ENCODE measurements at places on chromosomes 6 and 20.

- DNase-seq: no peak
Measured at GRCh38 chr20:36544134-36545018, 3.1 kb downstream of the MYL9 start.

- DNase-seq: peak; percentile 94
Measured at GRCh38 chr6:85405175-85405852, 44.6 kb upstream of the NT5E start.

- DNase-seq: no peak
Measured at GRCh38 chr6:31689249-31690110, 8.6 kb upstream of the LY6G5C start.

DNA sequence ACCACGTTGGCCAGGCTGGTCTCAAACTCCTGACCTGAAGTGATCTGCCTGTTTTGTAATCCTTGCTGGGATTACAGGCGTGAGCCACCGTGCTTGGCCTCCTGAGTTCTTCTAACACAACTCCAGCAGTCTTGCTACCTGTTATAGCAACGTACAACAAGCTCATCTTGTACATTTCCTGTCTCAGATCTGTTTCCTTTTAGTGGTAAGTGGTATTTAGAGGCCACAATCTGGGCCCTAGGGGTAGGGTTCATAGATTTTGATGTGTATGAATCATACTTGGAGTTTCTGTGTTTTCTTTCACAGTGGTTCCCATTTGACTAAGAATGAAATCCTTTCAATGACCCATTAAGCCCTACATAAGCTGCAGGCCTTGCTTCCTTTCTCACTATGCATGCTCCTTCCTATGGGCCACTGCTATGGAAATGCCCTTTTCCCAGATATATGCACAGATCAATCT, 27.1 kb upstream of the SYNCRIP start:
- DNase-seq: no peak

DNA sequence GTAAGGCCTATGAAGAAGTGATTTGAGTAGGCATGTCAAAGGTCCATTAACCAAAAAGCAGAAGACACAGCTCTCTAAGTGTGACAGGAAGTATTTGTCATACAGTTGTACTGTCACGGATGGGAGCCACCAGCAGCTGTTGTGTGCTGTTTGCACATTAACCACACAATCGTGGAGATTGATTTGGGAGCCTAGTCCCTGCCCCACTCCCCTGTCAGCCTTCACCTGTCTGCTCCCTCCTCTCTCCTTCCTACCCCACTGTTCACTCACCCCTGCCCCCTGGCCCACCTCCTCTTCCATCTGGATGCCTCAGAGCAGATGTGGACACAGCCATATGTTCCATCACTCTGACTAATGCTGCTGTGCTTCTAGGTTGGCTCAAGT, 124.7 kb upstream of the SPACA1 start:
- no peak for DNase-seq

DNA sequence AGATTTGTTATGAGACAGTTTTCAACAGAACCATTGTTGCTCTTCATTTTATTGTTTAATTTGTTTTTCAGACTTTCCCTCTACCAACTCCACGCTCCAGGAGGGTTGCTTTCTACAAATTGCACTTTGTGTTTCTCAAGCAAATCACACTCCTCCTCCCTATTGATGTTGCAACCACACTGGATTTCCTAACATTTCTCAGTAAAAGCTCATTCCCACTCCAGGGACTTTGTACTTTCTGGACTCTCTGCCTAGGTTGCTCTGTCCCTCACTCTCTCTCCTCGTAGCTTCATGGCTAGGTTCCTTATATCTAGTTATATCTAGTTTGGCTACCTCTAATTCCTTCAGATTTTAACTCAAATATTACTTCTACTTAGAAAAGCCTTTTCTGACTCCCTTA, 20.3 kb downstream of the PGK2 start:
- DNase-seq: no peak

- no peak for DNase-seq
Measured at GRCh38 chr6:30897882-30898281, 10.1 kb upstream of the GTF2H4 start.

DNA sequence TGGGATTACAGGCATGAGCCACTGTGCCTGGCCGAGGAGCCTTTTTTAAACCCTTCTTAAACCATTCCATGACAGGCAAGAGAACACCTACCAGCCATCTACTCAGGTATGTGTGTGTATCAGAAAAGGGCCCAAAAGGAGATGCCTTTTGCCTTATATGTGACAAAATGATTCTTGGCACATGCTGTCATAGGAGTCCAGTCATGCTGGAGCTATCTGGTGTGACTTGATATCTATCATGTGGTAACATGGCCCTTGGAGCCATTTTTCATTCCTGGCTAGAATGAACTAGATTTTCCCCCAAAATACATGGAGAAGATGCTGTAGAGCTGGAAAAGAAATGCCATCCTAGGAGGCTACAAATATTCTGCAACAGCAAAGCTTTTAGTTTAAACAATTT, 129.1 kb downstream of the DST start:
- DNase-seq: no peak

DNA sequence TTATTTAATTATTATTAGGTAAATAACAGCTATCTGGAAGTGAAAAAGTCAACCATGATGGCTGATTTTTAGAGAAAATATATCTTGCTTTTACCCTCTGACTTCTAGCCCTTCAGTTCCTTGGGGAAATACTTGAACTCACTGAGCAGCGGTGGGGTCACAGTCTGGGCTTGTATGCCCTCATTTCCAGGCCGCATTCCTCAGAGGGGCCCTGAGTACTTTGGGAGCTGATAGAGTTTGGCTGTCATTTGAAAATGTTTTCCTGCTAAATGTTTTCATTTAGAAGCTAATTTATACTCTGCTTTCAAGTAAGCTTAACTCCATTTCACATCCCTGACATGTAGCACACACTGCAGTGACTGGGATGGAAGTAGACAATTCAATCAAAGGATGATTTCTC, 1028.5 kb downstream of the KIF16B start:
- DNase-seq: no peak

DNA sequence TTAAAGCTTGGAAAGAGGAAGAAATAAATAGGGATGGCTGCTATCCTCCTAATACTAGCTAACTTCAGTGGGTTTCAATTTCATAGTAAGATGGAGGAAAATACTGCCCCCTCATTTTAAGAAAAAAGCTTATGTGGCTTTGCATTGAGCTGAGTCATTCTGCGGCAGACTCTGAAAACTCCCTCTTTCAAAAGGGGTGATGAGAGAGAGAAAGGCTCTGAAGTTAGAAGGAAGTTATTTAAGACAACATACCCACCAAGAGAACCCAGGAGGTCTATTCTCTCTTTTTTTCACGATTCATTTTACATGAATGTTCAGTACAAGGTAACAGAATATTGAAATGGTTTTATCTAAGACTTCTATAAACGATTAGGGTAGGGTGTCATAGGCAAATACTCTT, 4.5 kb downstream of the PRDM13 start:
- DNase-seq: no peak

GRCh38 chr6:138562691-138563090, 63.4 kb upstream of the NHSL1 start:
- DNase-seq: no peak

DNA sequence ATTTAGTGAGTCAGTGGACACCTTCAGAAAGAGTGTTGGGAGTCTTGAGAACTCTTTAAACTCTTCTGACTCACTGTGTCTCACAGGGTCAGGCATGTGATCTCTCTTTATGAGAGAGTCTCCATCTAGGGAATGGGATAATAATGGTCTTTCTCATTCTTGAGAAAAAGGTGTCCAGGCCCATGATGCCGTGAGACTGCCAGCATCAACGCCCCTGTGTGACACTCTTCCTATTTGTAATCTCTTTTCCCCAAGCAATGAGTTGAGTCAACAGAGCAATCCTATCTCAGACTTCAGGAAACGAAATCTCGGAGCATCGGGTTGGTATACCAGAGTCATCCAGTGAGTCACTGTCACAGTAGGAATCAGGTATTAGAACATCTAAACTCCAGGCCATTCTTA, 82.3 kb upstream of the BMP2 start:
- peak; percentile 54 for DNase-seq

GRCh38 chr6:78528926-78529325, 338.4 kb upstream of the IRAK1BP1 start:
- DNase-seq: no peak

- DNase-seq: no peak
Measured at GRCh38 chr6:131381052-131381708, 191.8 kb upstream of the ARG1 start.

GRCh38 chr20:43384101-43384940, 73.4 kb upstream of the SRSF6 start:
- no peak for DNase-seq

GRCh38 chr20:3470627-3471396, at the start of gene ATRN:
TSS of gene ATRN (plus strand) at chr20:3471018. CDS start at chr20:3471108, 90 bp downstream.
- DNase-seq: peak; percentile 86

GRCh38 chr6:122886481-122886880, 97.4 kb downstream of the SMPDL3A start:
- no peak for DNase-seq

DNA sequence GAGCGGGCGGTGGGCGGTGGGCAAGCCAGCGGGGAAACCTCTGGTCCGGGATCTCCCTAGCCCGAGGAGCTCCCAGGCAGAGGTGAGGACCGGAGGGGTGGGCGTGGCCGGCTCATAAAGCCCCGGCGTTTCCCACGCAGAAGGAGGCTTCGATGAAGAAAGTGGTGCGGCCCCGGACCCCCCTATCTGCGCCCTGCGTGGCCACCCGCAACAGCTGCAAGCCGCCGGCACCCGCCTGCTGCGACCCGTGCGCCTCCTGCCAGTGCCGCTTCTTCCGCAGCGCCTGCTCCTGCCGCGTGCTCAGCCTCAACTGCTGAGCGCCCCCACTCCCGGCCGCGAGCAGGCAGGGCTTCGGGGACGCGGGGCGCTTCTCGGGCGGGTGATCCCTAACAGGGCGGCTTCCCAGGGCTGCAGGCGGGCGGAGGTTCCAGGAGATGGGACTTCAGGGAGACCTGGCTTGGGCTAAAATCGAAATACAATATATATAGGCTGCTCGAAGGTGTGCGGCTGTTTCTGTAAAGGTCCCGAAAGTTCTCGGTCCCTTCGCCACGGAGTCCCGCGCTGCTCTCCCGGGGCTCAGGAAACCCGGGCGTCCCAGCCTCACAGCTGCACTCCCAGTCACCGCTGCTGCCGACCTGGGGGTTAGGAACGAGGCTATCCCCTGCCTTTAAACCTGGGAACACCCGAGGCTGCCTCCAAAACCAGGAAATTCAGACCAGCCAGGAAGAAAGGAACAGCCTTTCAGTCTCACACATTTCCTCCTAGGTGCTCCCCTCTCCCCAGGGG, 27.8 kb downstream of the ASIP start:
- DNase-seq: no peak

DNA sequence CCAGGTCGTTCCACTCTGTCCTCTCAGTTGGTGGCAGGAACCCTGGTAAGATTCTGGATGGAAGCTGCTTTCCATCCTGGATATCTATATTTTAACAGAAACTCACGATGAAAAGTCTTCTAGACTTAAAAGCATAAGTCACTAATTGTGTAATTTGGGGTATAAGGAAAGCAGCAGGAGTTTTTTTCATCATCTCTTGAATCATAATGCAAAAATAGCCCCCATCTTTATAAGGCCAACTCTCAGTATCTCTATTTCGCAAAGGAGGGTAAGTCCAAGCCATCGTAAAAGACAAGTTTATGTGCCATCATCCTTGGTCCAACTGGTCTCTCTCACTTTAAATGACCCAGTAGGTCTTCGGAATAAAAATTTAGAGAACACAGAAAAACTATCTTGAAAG, 95.1 kb downstream of the FAM50B start:
- DNase-seq: no peak

GRCh38 chr6:143878272-143878760, 14.0 kb downstream of the ZC2HC1B start:
- DNase-seq: no peak

- no peak for DNase-seq
Measured at GRCh38 chr20:3730803-3731672, 1.4 kb upstream of the HSPA12B start.

DNA sequence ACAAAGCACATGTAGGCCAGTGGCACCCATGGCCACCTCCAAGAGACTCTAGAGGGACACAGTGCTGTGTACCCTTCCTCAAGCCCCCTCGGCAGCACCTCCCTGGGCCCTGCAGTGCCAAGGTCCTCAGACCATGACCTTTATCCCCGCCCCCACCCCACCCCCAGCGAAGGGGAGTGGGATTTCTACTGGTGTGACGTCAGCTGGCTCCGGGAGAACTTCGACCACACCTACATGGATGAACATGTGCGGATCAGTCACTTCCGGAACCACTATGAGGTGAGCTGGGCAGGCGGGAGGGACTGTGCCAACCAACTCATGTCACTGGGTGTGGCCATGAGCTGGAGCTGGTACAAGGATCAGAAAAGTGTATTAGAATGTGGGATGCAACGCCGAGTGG, 38.0 kb downstream of the TTLL9 start:
- DNase-seq: no peak

DNA sequence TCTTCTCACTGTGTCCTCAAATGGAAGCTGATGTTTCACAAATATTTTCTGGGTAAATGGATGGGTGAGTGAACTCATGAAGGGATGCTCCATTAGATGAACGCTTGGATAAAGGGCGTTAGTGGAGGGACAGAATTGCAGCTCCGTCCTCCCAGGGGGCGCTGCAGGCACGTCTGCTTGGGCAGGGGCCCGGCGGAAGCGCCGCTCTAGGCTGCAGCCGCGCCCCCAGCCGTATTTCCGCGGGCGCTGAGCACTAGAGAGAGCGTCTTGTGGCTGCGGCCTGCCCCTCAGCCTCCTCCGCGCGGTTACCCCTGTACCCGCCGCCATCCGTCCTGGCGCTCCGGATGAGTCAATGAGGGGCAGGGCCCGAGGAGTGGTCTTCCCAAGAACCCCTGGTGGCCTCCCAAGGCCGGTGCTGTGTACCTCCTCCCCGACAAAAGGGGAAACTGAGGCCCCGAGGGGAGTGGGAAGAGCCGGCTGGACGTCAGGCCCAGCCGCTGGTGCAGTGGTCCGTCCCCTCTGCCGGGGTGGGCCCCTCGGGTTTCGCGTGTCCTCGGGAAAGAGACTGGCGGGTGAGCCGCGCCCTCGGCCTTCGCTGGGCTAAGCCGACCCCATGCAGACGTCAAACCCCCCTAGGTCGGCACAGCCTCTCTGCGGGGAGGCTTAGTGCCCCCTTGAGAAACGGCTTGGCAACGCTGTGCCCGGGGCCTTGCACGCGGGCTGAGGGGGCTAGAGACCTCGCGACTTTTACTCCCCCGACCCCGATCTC, 11.5 kb upstream of the SNHG17 start:
- peak; percentile 84 for DNase-seq

- DNase-seq: no peak
Measured at GRCh38 chr6:169198885-169199284, 54.8 kb downstream of the THBS2 start.

GRCh38 chr6:38319256-38320212, 320.2 kb downstream of the BTBD9 start:
- DNase-seq: no peak

DNA sequence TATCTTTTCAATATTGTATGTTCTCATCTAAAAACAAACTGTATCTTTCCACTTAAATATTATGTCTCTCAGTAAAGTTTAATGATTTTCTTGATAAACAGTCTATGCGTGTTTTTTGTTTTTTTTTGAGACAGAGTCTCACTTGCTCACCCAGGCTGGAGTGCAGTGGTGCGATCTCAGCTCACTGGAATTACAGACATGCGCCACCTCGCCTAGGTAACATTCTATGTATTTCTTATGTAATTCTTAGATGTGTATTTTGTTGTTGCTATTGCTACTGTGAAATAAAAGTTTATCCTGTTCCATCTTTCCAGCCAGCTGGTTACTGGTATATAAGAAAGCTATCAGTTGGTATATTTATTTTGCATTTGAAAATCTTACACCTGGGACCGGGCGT, 29.4 kb downstream of the ABHD12 start:
- peak; percentile 45 for DNase-seq
